Right cardiac atrium (tissue), 5 donors: ENCODE measurements at places on chromosomes 2 and 18. TPM values are rescaled to one million over a fixed set of nuclear protein-coding genes. Genes with fewer than 3 reads are reported as not detected.

- DNase-seq = no peak
Measured at GRCh38 chr18:64365106-64365505, 216.2 kb upstream of the LINC00305 start.

The CASP8 gene
- polyA plus RNA-seq = 2.6 TPM

GRCh38 chr2:72915907-72916742 is 1.2 kb upstream of the EMX1 start:
- no peak for DNase-seq

The ADAM17 gene
- polyA plus RNA-seq = 7.1 TPM

The HAUS1 gene
- polyA plus RNA-seq = 15.0 TPM

DNA sequence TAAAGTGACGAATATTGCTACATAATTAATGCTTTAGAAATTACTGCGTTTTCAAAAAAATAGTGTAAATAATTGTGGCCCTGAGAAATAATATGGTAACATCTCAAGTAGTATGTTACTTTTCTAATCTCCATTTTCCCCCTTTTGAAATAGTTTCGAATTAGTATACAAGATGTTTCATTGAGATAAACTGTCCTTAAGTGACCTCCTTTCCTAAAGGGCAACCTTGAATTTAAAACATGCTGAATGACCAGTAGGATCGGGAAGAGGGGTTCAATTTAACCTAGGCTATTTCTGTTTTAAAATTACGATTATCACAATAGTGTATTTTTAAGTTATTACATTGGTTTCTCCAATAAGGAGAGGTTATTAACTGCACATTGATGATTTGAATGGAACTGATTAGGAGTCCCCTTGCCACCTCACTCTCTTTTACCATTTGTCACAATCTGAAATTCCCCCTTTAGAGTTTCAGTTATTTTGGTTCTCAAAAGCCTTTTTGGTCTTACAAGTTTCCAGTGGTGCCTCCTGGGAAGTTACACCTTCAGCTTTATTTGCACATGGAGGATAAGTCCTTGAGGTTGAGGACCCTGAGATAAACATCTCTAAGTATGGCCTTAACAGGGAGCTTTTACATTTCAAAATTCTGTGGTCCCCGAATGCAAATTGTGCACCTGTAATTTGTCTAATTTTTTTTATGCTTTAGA is 2.3 kb downstream of the ACTR3 start:
- DNase-seq = no peak
